ENCODE measurements at places on chromosomes 7 and 10.

- no peak for DNase-seq
Observed at GRCh38 chr7:140883378-140883777, 41.4 kb downstream of the BRAF start.

- no peak for DNase-seq
Observed at GRCh38 chr7:21383227-21384220, 44.4 kb upstream of the SP4 start.

GRCh38 chr10:88330174-88330573 is 252.9 kb downstream of the RNLS start:
- no peak for DNase-seq

- peak; percentile 22 for DNase-seq
Observed at GRCh38 chr10:6579183-6579903, 733 bp downstream of the PRKCQ start.

DNA sequence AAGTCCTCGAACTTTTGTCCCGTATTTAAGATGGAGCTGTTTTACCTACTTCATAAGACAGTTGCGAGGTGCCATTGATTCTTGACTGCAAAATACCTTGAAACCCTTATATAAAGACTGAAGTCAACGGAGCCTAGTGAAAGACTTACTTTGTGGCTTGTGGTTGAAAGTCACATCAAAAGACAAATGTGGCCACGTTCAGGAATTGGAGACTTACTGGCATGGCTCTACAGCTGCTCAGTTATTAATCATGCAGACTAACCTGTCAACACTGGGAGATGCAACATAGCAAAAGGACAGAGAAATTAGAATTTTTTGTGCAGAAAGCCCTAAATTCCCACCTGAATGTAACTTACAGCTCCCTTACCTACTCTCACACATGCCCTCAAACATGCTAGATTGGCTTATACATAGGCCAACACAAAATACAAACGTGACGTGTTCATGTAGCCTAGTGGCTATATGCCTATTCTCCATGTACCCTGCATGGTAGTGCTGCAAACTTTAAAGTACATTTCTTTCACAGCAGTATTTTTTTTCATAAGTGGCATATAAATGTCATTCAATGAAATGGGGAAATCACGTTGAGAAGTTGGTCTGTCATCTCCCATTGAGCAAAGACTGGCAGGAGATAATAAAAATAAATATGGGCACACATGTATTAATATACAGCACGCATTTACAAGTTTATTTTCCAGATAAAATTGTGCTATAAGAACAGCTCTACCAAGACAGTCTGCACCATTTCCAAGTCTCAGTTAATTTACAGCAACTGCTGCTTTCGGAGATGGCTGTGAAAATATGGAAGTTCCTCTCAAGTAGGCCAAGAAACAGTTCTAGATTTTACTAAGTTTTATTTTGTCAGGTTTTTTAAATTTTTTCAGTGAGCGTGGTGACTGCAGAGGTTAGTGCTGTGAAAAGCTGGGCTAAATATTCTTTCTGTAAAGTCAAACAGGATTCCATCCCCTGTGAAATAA is 170.4 kb upstream of the C7orf33 start:
- no peak for DNase-seq

- no peak for DNase-seq
Observed at GRCh38 chr7:10655031-10655430, 318.6 kb upstream of the PHF14 start.
